ENCODE measurements at places on chromosomes 13 and 19.
A peak's percentile ranks its signal among the peaks of the same experiment; 100 is the strongest.

- DNase-seq, result no peak
Measured at GRCh38 chr19:8335343-8336071, 7.6 kb downstream of the KANK3 start.

GRCh38 chr19:15534957-15535864 lies 26.9 kb downstream of the CYP4F22 start:
- no peak for DNase-seq

- DNase-seq, result peak; percentile 34
Measured at GRCh38 chr19:49553451-49554271, 25.9 kb downstream of the RCN3 start.

- no peak for DNase-seq
Measured at GRCh38 chr13:51148952-51149573, 38.0 kb upstream of the C13orf42 start.

- no peak for DNase-seq
Measured at GRCh38 chr13:60047918-60048317, 115.8 kb downstream of the DIAPH3 start.

DNA sequence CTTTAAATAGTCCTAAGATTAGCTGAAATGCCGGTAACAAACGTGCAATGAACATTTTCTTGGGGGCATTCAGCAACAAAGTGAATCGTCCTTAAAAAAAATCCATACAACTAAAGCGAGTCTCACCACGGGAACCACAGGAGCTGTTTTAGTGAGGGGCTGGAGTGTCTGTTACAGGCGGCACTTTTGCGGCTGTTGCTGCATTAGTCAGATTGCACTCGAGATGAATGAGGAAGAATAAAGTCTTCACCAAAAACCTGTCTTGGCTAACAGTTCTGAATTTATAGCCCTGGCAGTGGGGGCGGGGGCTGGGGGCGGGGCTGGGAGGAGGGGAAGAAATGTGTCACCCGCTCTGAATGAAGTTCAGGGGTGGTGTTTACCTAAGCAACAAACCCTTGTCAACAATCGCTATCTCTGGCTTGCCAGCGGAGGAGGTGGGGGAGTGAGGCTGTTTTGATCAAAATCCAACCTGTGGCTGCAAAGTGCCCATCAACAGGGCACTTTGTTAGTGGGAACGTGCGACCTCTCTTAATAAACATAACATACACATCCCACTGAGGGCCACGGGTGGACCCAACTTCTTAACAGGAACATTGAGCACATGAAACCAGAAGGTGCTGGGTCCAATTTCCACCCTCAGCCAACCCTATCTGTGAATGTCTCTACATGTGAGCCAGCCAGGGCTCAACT lies 44.5 kb downstream of the RFX2 start:
- peak; percentile 53 for DNase-seq

DNA sequence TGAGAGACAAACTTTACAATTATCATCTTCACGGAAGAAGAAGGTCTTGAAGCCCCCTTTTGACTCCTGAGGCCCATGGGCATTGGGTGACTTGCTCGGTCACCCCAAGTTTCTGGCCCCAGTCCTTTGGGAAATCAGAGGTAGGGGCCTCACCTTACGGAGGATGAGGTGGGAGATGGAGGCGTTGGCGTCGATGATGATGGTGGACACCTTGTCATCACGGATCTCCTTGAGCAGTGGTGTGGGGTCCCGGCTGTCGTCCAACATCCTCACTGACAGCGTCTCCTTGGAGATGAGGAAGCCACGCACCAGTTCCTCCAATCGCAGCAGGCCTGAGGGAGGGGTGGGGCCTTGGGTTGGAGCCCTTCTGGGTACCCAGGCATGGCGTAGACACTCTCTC lies 10.8 kb downstream of the GRIK5 start:
- no peak for DNase-seq

- no peak for DNase-seq
Measured at GRCh38 chr13:35917252-35917941, 213.8 kb downstream of the DCLK1 start.

DNA sequence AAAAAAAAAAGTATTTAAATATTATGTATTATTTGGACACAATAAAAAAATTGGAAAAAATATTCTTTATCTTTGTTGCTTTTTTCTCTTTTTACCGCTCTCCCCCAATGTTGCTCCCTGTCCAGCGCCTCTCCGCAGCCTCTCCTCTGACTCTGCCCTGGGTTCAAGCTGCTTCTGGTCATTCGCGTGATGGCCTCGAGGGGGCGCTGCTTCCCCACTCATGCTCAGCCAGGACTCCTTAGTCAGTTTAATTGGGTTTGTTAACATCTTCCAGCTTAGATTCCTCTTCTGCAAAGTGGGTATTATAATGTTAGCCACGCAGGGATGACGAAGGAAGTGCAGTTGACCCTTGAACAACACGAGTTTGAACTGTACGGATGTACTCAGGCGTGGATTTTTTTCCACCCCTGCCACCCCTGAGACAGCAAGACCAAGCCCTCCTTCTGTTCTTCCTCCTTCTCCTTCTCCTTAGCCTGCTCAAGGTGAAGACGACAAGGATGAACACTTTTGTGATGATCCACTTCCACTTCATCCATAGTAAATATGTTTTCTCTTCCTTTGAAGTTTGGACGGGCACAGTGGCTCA lies 4.9 kb upstream of the NWD1 start:
- peak; percentile 16 for DNase-seq

All from T-helper 9 cell (primary cell).